Mesothelial cell of epicardium (in vitro differentiated cells): ENCODE measurements at places on chromosomes 5 and 9. TPM values are rescaled to one million over a fixed set of nuclear protein-coding genes. Genes with fewer than 3 reads are reported as not detected.

Gene NEURL1B
- 10.9 to 11.8 TPM (median 11.7 TPM) in 3 replicates for total RNA-seq

Gene INSL4
- not detected in 3 replicates for total RNA-seq

DNA sequence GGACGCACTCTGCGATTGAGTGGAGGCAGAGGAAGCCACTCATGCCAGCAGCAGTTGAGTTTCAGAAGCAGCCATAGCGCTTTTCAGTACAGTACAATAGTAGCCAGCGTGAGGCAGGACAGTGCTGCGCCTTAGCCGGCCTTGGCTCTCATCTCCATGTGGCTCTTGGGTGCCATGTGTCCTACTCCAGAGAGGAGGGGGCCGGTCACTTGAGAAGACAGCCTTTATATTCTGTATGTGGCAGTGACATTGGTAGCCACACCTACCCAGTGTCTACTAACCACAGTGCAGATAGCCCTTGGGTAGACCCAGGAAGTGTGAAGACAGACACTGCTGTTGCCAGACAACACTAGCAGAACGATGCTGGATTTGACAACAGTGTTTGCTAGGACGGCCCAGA, 42.3 kb downstream of the FAM78A start:
- DNase-seq: no peak

DNA sequence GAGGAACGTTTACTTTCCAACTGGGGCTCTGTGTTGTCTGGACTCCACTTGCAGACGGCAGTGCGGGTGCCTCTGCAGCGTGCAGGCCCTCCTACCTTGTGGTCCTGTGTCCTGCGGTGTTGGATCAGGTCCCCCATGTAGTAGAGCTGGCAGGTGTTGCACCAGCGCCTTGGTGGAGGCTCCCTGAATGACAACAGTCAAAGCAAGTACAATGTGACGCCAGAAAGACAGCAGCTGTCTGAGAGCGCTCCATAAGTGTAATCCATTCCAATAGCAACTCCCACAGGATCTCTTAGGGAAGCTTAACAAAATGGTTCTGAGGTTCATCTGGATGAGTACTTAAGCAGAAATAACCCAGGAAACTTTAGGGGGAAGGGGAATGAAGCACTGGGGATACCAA, 9.9 kb downstream of the BBLN start:
- DNase-seq: no peak

DNA sequence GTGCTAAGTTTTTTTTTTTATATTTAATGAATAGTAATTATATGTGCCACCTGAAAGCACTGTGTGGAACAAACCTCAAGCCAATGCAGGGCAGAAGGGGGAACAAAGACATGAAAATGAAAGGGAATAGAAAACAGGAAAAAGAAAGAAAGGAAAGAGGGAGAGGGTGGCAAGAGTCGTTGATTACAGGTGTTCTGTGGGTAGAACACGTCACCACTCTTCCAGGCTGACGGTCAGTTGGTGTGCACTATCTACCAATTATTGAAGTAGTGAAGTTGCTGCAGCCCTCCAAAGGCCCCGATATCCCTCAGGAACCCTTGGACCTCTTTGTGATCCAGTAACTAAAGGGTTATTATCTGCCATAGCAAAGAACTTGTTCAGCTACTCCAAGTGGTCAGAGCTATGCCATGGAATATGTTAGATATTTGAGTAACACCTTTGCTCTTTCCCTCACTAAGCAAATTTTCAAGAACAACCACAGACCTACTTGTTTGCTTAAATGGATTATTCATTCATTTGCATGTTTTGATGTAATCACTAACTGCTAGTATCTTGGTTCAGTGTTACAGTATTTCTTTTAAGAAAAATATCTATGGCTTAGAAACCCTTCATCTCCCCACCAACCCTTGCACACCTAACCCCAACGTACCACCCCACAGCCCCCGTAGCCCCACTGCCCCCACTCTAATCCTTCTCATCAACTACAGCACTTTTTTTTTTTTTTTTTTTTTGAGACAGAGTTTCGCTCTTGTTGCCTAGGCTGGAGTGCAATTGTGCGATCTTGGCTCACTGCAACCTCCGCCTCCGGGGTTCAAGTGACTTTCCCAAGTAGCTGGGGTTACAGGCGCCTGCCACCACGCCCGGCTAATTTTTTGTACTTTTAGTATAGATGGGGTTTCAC, 31.3 kb downstream of the FYB1 start:
- no peak for DNase-seq
